ENCODE measurements at places on chromosomes 7 and 10.

DNA sequence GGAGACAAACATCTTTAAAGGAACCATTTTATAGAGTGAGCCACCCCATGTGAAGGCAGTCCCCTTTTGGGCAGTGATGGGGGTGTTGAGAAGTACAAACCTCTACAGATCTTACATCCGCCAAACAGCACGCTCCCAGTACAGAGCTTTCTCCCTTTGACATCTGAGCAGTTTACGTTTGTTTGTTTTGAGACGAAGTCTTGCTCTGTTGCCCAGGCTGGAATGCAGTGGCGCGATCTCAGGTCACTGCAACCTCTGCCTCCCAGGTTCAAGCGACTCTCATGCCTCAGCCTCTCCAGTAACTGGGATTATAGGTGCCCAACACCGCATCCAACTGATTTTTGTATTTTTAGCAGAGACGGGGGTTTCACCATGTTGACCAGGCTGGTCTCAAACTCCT lies 128.9 kb downstream of the CCDC3 start:
- DNase-seq, result no peak

- DNase-seq, result no peak
These were observed 39.8 kb upstream of the LANCL2 start for GRCh38 chr7:55325371-55325792.

DNA sequence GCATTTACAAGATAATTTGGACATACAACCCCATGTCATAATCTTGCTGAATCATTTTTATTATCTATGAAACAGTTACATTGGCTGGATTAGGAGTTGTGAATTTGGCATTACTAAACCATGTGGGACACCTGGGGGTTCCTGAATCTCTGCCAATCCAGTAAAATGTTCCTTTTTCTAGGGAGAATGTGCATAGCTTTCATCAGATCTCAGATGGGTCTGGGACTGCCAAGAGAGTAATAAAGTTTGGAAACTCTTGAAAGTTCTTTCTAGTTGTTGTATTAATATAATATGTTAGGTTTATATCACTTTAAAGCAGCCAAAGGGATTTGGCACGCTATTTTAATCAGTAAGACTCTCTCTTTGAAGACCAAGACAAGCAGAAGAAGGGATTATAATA lies 62.7 kb downstream of the SEMA3E start:
- DNase-seq, result no peak

GRCh38 chr7:34041707-34042106 lies 136.4 kb downstream of the BMPER start:
- no peak for DNase-seq

GRCh38 chr7:45720989-45721388 lies 146.8 kb downstream of the ADCY1 start:
- no peak for DNase-seq

DNA sequence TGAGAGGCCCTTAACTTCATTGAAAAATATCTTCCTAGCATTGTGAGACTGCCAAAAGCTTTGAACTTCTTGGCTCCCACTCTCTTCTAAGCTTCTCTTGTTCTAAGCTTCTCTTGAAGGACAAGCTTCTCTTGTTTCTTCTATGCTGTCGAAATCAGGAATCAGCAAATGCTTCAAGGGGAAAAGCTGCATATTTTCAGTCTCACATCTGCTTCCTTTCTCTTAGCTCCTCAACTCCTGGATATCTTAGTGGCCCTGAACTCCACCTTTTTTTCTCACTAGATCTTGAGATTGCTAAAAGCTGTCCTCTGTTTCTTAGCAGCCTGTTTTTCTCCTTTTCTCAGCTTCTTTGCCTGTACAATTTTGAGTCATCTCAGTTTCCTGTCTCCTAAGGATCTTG lies 73.0 kb downstream of the NEUROD6 start:
- no peak for DNase-seq

GRCh38 chr10:2716596-2716995 lies 350.8 kb upstream of the PFKP start:
- DNase-seq, result no peak

DNA sequence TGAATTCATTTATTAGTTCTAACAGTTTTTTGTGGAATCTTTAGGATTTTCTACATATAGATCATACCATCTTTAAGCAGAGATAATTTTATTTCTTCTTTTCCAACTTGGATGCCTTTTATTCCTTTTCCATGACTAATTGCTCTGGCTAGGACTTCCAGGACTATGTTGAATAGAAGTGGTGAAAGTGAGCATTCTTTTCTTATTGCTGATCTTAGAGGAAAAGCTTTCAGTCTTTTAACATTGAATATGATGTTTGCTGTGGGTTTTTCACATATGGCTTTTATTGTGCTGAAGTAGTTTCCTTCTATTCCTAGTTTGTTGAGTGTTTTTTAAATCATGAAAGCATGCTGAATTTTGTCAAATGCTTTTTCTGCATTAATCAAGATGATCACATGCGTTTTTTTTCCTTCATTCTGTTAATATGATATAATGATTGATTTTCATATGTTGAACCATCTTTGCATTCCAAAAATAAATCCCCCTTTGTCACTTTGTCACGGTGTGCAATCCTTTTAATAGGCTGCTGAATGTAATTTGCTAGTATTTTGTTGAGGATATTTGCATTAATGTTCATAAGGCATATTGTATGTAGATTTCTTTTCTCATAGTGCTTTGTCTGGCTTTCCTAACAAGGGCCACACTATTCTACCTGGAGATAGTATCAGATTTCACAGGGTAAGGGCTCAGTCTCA lies 92.9 kb downstream of the ZNF467 start:
- DNase-seq, result no peak

DNA sequence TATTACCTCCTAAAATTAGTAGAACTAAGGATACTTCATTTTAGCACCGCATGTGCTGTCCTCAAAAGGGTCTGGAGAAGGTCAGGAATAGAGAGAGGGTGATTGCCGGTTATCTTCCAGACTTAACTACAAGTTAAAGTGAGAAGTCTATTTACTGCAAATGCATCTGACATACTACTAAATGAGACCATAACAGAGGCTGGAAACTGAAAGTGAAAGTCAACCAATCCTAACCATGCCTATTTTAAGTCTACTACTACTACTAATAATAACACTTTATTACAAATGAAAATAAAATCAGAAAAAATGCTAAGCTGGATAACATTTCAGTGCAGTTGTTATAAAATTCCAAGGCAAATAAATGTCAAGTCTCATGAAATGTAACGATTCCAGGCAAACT lies 244.7 kb downstream of the KIF20B start:
- no peak for DNase-seq

GRCh38 chr7:40329601-40330153 lies 194.9 kb downstream of the SUGCT start:
- DNase-seq, result no peak

DNA sequence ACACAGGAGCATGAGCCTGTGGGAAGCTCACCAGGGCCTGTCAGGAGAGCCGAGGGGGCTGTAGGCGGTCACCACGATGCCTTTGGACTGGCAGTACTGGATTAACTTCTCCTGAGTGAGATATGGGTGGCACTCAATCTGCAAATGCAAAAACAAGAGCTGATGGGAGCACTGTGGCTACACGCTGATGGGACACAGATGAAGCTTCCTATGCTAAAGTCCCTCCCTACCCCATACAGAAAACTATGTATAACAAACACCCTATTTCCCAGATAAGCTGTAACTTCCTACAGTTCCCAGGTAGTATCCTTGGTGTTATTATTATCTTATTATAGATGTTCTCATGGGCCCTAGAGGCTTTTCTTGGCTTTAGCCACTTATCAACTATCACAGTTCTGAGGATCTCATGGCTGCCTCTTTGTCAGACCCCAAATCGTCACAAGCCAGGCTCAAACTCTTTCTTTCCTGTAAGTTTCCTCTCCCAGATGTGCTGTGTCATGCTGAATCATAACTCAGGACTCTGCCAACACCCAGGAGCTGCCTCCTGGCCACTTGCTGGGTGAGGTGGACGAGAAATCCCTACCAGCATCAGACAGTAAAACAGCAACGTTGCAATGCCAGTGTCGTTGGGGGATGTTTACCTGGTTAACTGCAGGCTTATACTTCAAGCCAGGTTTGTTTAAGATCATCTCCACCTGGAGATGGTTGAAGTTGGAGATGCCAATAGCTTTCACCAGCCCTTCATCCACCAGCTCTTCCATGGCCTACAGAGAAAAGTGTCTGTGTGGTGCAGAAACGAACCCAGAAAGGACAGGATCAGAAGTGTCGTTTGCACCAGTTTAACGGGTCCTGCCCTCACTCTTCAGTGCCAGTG lies 10.3 kb downstream of the AKR1B1 start:
- no peak for DNase-seq

DNA sequence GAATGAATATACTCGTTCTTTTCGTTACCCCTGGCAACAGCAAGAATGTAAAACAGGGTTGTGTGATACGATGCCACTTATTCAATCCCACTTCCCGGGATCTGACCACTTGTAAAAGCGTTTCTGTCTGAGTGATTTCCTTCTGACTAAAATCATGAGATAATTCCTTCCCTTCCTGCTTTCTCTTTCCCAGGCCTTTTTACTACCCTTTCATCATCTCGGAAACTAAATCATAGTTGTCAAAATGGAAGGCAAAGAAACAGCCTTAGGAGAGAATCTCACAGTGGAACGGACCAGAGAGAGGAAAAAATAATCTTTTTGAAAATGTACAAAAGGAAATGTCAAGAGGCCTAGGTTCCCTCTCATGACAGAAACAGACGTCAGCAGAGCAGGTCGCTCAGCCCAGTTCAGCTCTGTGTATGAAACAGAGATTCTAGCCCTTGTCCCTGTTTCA lies 29.8 kb downstream of the DIP2C start:
- no peak for DNase-seq

DNA sequence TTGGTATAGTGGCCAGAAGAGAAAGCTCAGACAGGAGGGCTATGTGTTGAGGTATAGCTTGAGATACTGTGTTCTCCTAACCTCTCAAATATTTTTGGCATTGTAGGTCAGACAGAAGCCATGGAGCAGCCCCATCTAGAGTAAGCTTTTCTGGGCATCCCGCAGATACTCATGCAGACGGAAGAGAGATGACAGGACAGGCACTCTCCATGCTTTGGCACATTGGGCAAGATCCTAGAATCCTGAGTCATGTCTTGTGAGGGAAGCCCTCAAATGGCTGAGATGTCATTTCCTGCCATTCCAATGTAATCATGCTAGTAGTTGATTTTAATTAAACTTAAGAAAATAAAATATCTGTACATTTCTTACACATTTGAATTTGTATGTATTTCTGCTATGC lies 16.8 kb upstream of the KIF20B start:
- no peak for DNase-seq

DNA sequence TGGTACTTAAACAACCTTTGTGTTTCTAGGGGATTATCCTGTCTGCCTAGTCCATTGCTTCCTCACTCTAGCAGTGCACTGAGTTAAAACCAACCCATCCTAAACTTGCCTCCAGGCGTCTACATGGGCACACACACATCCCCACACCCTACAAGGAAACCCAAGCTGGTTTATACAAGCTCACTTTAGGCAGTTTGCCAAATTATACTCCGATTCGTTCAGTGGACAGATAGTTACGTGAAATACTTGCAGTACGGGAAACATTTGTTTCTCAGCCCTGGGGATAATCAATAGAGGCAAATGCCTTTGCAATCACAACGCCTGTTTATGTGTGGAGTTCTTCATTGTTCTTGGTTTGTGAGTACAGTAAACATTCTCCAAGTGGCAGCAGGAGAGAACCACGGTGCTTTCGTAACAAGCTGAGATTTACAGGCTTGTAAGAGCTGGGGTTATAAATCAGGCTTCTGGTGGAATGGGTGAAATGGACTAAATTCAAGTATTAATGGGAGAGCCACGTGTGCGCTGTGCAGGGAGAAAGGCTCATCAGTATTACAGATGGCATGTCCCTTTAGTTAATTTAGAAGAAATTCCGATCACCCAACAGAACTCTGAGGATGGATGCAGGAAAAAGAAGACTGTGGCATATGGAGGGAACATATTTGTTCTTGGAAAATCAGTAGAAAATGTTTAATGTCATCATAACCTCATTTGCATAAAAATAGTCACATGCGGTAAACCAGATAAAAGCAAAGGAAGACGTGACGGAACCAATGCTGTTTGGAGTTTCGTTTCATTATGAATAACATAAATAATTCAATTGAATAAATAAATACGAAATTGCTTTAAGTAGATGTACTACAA lies 217.1 kb downstream of the GALNT17 start:
- no peak for DNase-seq

DNA sequence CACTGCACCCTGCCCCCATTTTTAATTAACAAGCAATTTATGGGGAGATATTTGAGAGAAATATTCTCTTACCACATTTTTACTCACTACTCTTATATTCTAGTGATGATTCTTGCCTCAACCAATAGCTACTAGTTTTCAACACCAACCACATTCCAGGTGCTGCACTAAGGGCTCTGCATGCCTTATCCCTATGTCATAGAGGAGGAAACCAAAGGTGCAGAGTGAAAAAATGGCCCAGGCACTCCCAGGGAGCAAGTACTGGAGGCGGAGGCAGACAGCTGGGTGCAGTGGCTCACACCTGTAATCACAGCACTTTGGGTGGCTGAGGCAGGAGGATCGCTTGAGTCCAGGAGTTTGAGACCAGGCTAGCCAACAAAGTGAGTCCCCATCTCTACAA lies 35.5 kb upstream of the TPST1 start:
- DNase-seq, result no peak

DNA sequence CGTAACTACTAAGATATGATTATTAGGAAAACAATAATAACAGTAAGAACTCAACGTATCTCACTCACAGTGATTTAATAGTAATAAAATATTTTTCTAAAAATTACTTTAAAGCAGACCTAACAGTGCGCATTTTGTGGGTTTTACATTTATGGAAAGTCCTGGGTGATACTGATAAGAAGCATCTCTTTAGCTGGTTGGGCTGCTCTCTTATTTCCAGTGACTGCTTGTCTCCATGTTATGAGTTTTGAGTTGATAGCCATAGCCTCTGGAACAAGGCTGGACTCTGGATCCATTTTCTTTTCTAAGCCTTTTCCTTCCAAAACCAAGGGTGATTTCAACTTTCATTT lies 29.5 kb upstream of the INHBA start:
- no peak for DNase-seq

GRCh38 chr7:50544992-50545391 lies 20.2 kb downstream of the DDC start:
- no peak for DNase-seq

DNA sequence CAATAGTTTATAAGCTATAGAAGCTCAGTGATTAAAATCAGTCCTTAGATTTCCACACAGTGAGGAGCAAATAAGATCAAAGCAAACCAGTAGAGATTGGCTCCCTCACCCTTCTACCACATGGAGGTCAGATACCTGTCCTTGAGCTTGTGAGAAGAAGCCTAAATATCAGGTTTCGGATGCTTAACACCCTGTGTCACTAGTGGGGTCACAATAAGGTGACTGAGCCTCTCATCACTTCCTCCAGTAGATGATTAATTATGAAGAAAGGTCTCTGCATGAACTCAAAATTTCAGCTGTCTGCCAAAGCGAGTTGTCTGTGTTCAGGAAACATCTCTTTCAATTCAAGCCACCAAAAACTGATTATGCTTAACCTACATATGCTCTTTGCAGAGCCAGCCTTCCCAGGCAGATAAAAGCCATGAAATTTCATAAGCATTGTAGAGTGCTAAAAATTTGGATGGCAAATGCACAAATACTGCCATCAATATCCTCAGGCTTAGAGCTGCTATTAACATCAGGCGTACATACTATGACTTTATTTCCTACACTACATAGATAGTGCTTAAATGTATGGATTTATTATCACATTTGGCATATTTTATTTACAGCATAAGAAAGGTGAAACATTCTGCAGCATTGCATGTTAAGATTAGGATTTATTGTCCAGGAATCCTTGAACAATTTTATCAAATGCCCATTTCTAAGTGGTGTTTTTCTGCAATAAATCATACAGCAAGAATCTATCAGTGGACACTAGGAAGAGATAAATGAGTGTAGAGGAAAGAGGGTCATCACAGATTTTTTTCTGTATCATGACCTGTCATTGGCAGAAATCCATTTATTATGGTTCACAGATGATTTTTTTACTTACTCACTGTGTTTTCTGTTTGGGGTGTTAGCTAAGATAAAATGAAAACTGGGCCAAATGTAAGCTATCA lies 285.1 kb upstream of the SP8 start:
- no peak for DNase-seq

Data from stimulated activated CD8-positive, alpha-beta memory T cell treated with anti-CD3 and anti-CD28 coated beads, Interleukin-7, amount 100 ng/mL, for 4 hours (primary cell).